Ureter (tissue), 1 donor: ENCODE measurements at places on chromosomes 5 and 9. TPM values are rescaled to one million over a fixed set of nuclear protein-coding genes. Genes with fewer than 3 reads are reported as not detected.

GRCh38 chr9:90942555-90942954 lies 140.9 kb downstream of the SYK start:
- DNase-seq: peak; percentile 89

- no peak for DNase-seq
Measured at GRCh38 chr9:14958989-14959388, 48.8 kb upstream of the FREM1 start.

- no peak for DNase-seq
Measured at GRCh38 chr9:18362901-18363685, 110.9 kb upstream of the ADAMTSL1 start.

The GSN gene
- 510 TPM for total RNA-seq

- no peak for DNase-seq
Measured at GRCh38 chr9:76646249-76646648, 118.0 kb upstream of the PCA3 start.
